ENCODE measurements at places on chromosomes 6 and 20. TPM values are rescaled to one million over a fixed set of nuclear protein-coding genes. Genes with fewer than 3 reads are reported as not detected.

The SCRT2 gene
- not detected for total RNA-seq

The C6orf15 gene
- total RNA-seq, result not detected

The RGS17 gene
- total RNA-seq, result 0.67 TPM

DNA sequence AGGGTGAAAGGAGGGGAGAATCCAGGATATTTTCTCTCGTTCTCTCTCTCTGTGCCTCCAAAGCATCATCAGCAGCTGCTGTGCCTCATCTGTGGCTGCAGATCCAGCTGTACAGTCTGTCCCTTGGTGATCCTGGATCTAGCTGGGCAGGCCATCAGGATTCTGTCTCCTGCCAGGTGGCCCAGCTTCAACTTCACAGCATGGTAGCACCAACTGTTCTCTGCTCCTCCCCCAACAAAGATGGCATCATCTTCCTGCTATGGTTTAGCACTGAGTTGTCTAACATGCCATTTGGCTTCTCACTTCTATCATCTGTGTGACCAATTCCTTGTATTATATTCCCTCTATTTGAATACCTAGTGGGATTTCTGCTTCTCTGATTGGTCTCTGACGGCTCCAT lies 28.6 kb upstream of the ARFGEF2 start:
- H3K4me3 ChIP-seq, result no peak overlapping the region
- H3K27ac ChIP-seq, result no peak overlapping the region
- no peaks in the 10 kb centered on the region for H3K4me1 ChIP-seq
- no peaks in the 10 kb centered on the region for H3K36me3 ChIP-seq
- DNase-seq, result no peak

GRCh38 chr20:60486315-60486714 lies 528.1 kb downstream of the CDH26 start:
- no peak for DNase-seq
- H3K4me3 ChIP-seq, result no peak overlapping the region
- H3K4me1 ChIP-seq, result no peaks in the 10 kb centered on the region
- H3K36me3 ChIP-seq, result no peaks in the 10 kb centered on the region
- no peaks in the 10 kb centered on the region for H3K27me3 ChIP-seq

- no peak overlapping the region for H3K4me3 ChIP-seq
- H3K36me3 ChIP-seq, result no peaks in the 10 kb centered on the region
- no peaks in the 10 kb centered on the region for H3K4me1 ChIP-seq
- no peaks in the 10 kb centered on the region for H3K27me3 ChIP-seq
- DNase-seq, result peak; percentile 72
- peak overlapping the region; percentile 67 for H3K27ac ChIP-seq
Measured at GRCh38 chr20:4973330-4974097, 27.8 kb downstream of the SLC23A2 start.

- no peaks in the 10 kb centered on the region for H3K27me3 ChIP-seq
- H3K36me3 ChIP-seq, result no peaks in the 10 kb centered on the region
- no peaks in the 10 kb centered on the region for H3K4me1 ChIP-seq
- DNase-seq, result no peak
- H3K4me3 ChIP-seq, result no peak overlapping the region
- no peak overlapping the region for H3K27ac ChIP-seq
Measured at GRCh38 chr6:83722876-83723275, 14.0 kb upstream of the SNAP91 start.

- no peaks in the 10 kb centered on the region for H3K36me3 ChIP-seq
- no peaks in the 10 kb centered on the region for H3K27me3 ChIP-seq
- H3K4me3 ChIP-seq, result no peak overlapping the region
Measured at GRCh38 chr6:18451756-18452155, 64.6 kb downstream of the RNF144B start.

DNA sequence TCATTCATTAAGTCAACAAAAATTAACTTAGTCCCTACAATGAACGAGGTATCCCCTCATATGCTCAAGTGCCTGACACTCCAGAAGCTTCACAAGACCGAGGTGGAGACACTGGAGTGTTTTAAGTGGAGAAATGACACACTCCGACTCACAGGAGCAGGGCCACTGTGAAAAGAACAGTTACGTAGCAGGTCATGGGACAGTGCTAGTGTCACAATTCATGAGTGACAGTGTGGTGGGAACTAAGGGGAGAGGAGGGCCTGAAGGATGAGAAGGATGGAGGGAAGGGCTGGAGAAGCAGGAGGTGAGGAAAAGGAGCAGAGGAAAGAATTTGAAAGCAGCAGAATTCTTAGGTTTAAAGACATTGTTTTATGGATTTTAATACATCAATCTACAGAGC lies 1.3 kb upstream of the HLA-A start:
- no peaks in the 10 kb centered on the region for H3K4me1 ChIP-seq
- H3K27me3 ChIP-seq, result no peaks in the 10 kb centered on the region
- DNase-seq, result no peak
- H3K27ac ChIP-seq, result no peak overlapping the region
- H3K4me3 ChIP-seq, result no peak overlapping the region
